Stimulated activated CD4-positive, alpha-beta T cell treated with anti-CD3 and anti-CD28 coated beads, Interleukin-15, amount 100 ng/mL, for 48 hours (primary cell): ENCODE measurements at places on chromosomes 13 and 19.

- DNase-seq: no peak
Measured at GRCh38 chr13:32824675-32825074, 191.5 kb upstream of the KL start.

- DNase-seq: no peak
Measured at GRCh38 chr13:80012251-80012650, 328.7 kb downstream of the SPRY2 start.

GRCh38 chr13:71079638-71080037, 787.4 kb downstream of the DACH1 start:
- DNase-seq: no peak

DNA sequence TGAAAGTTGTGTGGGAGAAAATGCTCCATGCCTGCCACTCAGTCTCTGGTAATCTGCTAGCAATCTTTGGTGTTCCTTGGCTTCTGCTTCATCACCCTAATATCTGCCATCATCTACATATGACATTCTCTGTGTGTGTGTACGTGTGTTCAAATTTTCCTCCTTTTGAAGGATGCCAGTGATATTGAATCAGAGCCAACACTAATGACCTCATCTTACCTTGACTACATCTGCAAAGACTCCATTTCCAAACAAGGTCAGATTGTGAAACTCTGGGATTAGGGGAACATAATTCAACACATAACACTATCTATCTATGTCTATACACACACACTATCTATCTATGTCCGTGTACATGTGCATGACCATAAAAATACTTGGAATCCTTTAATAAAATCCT, 81.4 kb upstream of the IRS2 start:
- DNase-seq: no peak

DNA sequence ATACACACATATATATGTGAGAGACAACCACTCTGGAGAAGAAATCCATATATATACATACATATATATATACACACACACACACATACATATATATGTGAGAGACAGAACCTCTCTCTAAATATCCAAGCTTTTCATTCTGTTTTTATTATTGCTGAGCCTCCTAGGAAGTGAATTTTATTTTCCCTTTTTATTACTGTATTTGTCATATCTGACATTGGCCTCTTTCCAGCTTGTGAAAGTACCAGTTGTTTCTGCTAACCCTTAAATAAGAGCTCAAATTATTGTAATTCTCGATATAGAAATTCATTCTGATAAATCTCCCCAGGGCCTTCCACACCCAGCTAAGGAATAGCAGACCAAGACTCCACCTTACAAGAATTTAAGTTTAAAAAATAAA, 81.0 kb downstream of the NUFIP1 start:
- no peak for DNase-seq

GRCh38 chr13:100306434-100306999, 217.6 kb downstream of the PCCA start:
- no peak for DNase-seq

DNA sequence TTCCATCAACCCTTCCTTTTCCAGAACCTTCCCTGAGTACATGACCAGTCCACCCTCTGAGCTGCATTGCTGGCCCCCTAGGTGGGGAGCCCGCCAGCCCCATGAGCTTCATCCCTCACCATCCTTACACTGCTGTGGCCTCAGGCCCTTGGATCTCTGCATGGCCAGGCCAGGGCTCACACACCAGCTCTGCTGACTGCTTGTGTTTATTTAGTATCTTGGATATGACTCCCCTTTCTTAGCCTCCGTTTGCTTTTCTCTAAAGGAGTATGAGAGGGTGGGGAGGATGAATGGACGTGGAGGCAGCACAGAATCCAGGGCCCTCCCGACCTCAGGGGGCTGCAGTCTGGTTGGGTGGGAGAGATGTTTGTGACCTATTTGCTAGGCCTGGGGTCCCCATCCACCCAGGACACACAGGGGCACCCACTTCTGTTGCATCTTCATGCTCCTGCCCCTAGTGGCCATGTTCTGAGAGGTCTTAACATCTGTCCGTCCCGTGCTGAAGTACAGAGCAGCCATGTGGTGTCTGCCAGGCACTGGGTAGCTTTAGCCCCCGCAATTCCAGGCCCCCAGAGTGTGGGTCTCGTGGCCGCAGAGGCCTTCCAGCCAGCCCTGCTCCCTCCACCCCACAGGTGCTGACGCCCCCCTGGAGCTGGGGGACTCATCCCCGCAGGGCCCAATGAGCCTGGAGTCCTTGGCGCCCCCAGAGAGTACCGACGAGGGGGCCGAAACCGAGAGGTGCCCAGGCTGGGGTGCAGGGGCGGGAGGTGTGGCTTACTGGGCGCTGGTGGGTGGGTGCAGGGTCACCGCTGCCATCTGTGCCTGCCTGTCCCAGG, 13.0 kb downstream of the ARHGEF1 start:
- no peak for DNase-seq

GRCh38 chr13:41596190-41596589, 138.8 kb downstream of the RGCC start:
- DNase-seq: no peak

DNA sequence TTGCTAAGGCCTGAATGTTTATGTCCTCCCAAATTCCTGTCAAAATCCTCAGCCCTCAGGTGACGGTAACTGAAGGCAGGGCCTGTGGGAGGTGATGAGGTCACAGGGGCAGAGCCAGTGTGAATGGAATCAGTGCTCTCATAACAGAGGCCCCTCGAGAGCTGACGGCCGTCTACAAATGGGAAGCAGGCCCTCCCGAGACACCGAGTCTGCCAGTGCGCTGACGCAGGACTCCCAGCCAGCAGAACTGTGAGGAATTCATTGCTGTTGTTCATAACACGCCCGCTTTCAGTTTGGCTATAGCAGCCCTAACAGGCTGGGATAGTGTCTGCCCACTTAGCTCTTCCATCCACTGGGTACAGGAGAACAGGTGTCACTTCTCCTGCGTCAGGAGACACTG, 41.2 kb downstream of the CARS2 start:
- no peak for DNase-seq

DNA sequence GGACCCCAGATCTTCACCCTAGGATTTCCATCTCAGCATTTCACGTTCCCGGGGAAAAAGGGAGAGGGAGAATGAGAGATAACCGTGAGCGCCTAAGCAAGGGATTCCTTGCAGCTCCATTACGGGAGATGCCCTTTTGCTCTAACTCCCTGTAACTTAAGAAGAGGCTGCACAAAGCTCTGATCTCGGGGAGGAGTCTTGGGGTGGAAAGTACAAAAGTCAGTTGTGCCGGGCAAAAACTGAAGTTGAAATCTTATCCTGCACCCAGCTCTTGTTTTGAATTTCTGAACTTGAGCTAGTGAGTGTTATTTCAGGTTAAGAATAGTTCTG, 256.4 kb upstream of the SOX21 start:
- DNase-seq: no peak

GRCh38 chr13:76440568-76440967, 445.6 kb downstream of the KCTD12 start:
- DNase-seq: no peak

GRCh38 chr13:84430015-84430414, 547.7 kb upstream of the SLITRK1 start:
- DNase-seq: no peak

- no peak for DNase-seq
Measured at GRCh38 chr19:7922836-7923195, 2.7 kb downstream of the SNAPC2 start.

- no peak for DNase-seq
Measured at GRCh38 chr19:52725528-52725961, 9.3 kb downstream of the ZNF611 start.
